Frontal cortex (tissue), 4 donors: ENCODE measurements at places on chromosomes 1 and 21.

DNA sequence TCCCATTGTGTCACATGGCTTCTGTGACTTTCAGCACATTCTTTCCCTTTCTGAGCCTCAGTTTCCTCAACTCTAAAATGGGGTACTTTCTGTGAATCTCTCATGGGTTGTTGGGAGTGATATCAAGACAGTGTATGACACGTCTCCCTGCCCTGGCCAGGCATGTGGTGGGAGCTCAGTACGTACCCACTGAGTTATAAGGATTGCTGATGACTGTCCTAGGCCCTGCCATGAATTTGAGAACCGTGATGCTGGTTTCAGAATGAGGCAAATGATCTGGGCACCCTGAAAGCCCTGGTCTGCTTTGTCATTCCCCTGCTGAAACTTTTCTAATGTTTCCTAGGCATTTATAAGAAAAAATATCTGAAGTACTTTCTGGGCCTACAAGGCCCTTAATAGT, 3.6 kb downstream of the ZNF362 start:
- DNase-seq = no peak

DNA sequence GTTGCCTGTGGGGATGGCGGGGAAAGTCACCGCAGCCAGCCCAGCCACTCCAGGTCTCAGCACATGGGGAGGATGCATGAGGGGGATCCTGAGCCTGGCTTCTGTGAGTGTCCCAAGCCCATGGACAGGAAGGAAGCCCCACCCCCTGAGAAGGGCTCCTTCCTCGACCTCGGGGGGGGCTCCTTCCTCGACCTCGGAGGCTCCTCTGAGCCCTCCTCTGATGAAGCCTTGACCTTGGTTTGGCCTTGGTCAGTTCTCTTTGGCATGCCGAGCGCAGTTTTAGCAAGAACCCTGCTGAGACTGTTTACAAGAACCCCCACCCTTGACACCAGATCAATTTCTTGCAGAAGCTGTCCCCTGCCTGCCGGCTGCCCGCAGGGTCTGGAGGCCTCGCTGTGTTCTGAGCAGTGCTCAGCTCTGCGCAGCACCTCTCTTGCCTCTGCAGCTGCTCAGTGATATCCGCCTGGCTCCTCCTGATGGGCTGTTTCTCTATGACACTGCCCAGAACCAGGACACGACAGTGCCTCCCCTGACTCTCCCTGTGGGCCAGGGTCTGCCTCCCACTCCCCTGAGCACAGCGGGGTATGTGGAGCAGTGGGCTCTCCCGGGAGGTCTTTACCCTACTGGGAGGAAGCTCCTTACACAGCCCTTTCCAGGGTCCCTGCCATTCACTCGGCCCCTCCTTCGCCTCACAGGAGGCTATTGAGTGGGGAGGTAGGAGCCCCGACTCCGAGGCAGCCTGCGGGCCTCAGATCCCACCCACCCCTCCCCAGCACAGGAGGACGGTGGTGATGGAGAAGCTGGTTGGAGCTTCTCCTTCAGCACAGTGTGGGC, 15.4 kb downstream of the ACTRT2 start:
- DNase-seq = no peak

- DNase-seq = no peak
Measured at GRCh38 chr1:110240476-110241210, 30.5 kb downstream of the KCNC4 start.

DNA sequence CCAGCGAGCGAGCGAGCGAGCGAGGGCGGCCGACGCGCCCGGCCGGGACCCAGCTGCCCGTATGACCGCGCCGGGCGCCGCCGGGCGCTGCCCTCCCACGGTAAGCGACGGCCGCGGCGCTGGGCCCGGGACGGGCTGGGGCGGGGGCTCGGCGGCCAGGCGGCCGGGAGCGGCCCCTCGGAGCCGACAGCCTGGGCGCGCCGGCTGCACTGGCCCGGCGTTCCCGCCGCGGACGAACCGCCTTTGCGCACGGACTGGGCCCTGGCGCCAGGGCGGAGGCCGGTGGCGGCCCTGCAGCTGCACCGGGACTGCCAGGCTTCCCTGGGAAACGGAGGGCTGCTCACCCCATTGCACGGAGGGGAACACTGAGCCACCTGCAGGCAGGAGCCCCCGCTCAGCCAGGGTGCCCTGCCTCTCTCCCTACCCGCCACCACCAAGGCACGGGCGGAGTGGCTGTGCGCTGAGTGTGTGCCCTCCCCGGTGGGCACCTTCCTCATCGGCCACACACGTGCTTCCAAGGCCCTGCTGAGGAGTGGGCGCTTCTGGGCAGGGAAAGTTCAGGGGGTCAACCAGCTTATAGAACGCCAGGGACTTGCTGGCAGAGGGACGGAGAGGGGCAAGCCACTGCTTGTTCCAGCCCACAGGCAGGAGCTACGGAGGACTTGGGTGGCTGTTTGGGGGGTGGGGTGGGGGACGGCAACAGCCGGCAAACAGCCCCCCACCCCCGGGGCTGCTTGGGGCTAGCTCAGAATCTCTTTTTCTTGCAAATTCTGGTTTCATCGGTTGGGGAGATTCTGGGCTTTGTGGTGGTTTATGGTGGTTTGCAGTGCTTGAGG, 532 bp downstream of the CSF1 start:
- no peak for DNase-seq

- DNase-seq = no peak
Measured at GRCh38 chr1:109668123-109668775, 392 bp downstream of the GSTM2 start.

DNA sequence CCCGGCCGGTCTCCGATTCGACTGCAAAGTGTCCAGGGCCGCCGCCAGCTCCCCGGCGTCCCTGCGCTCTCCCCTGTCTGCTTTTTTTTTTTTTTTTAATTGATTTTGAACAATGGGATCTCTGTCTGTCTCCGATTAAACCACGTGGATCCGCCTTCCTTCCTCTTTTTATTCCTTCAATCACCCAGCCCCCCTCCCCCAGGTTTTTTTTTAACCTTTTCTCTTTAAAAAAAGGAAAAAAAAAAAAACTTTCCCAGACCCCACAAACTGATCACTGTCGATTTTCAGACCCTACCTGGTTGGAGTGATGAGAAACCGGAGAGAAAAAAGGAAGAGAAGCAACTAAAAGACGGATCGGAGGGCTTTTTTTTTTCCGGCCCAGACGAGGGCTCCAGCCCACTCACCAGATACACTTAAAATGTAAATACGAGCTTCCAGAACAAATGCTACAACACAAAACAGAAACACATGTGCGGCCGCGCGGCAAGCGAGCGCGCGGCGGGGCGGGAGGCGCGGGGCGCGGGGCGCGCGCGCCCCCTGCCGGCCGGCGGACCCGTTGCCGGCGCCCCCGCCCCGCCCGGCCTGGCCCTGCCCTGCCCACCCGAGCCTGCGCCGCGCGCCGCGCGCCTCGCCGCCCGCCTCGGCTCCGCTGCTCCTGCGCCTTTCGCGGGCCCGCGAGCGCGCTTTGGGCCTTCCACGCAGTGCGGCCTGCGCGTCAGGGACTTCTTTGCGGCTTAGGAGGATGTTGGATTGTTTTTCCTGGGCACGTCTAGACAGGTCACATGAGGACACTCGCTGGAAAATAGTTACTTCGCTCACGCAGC, at the start of gene RCC2:
RCC2 (minus strand) TSS at position 428 of the 824 bp plus-strand sequence. CDS start 1,163 bp downstream, outside the sequence.
- DNase-seq = peak; percentile 88

- DNase-seq = no peak
Measured at GRCh38 chr21:42535602-42536171, 22.0 kb downstream of the SLC37A1 start.
